ENCODE measurements at places on chromosomes 2 and 18.
A peak's percentile ranks its signal among the peaks of the same experiment; 100 is the strongest.

DNA sequence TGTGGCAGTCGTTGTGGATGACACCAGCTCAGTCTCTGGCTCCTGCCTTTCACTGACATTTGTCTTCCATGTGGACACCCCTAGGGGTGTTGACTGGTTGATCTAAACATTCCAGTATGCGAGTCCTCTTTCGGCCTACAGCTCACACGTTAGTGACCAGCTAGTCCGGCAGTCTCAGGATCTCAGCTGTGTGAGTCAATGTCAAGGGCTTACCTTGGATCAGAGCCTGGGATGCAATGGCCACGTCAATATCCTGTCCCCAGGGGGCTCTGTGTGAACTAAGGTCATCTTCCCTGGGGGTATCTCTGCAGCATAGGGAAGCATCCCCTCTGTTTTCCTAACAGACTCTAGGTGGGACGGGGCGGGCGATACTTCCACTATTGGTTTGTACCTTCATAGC lies 35.1 kb upstream of the YWHAQ start:
- DNase-seq = peak; percentile 61

- no peak for DNase-seq
Observed at GRCh38 chr2:159895258-159896065, 97.5 kb upstream of the CD302 start.

DNA sequence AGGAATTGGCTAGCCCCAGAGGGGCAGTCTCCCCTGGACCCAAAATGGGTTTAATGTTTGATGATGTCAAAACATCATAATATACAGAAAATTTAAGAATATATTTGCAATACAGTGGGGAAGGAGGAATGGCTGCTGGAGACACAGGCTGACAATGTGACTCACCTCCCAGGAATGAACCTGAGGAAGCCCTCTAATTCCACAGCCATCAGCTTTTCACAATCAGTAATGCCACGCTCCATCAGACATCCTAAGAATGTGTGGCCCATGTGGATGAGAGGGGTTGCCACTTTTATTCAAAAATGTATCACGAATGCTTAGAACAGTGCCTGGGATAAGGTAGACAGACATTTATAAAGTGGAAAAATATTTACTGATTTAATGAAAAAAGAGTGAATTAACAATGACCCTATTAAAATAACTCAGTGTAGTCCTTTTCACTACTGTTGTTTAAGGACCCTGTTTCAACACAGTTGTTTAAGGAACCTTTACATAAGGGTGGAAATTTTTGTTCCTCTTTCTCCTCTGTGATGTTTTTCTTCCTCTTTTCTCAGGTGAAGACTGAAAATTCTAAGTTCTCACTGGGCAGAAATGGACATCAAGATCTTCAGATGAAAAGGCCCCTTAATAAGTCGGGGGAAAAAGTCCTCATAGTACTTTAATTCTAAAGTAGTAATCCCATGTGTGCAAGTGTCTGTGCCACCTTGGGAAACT lies 17.5 kb upstream of the TMEM163 start:
- DNase-seq = peak; percentile 77

- DNase-seq = no peak
Observed at GRCh38 chr18:35526495-35527059, 28.8 kb upstream of the INO80C start.

- peak; percentile 36 for DNase-seq
Observed at GRCh38 chr2:40415391-40415790, 36.5 kb downstream of the SLC8A1 start.

GRCh38 chr2:10016802-10017258 lies 26.5 kb upstream of the KLF11 start:
- no peak for DNase-seq

DNA sequence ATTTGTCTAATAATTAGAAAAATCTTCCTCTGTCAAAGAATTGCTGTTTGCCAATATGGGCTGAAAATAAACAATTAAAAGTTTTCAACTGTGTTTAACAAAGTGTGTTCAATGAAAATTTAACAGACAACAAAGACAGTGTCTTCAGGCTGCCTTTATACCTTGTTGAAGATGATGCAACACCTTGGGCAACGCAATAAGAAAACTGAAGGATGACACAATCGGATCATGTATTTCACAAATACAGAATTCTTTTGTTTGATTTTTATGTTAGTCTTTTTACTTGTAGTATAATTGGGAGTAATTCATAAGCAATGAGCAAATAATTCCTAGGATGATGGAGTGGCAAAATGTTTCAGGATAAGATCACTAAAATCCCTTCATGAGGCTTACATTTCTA lies 27.8 kb downstream of the CHN1 start:
- DNase-seq = no peak

DNA sequence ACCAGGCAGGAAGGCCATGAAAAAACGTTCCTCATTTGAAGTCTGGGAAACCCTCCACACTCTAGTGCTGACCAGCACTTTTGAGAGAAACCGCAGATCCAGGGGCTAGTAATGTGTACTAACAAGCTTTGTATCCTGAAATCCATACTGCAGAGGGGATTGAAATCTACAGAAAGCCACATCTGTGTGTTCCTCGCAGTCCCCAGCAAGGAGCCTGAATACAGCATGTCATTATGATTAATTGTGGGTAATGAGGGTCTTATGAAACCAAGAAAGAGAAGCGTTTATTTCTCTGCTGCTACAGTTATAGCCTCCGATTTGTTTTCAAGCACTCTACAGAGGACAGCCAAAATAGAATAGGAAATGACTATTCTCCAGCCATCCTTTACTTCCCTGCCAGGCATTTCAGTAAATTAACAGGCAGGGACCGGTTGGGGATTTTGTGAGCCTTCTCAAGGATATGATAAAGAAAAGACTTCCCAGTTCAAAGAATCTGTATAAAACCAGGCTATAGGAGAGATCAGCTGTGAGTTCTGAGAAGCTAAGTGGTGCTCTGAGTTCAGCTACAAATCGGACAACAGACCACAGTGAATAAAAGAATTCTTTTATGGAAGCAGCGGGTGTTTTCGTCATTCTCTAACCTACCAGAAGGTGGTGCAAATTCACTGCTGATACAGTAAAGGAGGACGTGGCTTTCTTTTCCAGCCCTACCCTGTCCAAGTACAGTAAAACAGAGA lies 133.4 kb downstream of the INSIG2 start:
- DNase-seq = peak; percentile 91

GRCh38 chr2:73984922-73985307 lies 205 bp downstream of the TET3 start:
- peak; percentile 39 for DNase-seq

DNA sequence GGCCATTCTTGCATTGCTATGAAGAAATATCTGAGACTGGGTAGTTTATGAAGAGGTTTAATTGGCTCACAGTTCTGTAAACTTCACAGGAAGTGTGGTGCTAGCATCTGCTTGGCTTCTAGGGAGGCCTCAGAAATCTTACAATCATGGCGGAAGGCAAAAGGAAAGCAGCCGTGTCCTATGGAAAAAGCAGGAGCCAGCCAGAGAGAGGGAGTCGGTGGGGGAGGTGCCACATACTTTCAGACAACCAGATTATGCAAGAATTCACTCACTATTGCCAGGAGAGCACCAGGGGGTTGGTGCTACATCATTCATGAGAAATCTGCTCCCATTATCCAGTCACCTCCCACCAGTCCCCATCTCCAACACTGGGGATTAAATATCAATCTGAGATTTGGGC lies 64.1 kb downstream of the CPS1 start:
- no peak for DNase-seq

- DNase-seq = peak; percentile 35
Observed at GRCh38 chr2:190882856-190883582, 2.4 kb downstream of the GLS start.

DNA sequence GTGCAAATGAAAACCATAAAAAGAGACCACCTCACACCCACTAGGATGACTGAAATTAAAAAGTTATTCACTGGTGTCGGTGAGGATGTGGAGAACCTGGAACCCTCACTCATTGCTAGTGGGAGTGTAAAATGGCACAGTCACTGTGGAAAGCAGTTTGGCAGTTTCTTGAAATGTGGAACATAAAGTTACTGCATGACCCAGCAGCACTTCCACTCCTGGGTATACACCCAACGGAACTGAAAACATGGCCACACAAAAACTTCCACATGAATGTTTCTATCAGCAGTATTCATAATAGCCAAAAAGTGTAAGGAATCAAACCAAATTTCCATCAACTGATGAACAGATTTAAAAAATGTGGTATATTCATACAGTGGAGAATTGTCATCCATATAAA lies 65.1 kb upstream of the SLC66A3 start:
- DNase-seq = no peak

DNA sequence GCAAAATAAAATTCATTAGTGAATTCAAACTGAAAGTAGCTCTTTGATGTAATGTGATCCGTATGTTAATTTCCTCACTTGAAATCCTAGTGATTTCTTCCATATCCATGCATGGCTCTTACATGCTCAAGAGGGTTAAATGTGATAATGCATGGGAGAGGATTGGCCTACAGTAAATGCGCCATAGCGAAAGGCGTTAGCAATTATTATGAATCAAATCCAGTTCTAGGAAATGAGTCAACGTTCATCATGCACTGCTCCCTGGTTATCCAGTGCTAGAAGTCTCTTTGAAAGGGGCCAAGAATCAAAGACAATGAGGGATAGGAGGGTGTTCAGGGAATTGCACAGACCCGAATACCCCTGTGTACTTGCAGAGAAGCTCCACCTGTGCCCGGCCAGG lies 101.4 kb upstream of the RASGRP3 start:
- peak; percentile 75 for DNase-seq

GRCh38 chr2:150141226-150142001 lies 346.1 kb downstream of the RND3 start:
- peak; percentile 90 for DNase-seq

DNA sequence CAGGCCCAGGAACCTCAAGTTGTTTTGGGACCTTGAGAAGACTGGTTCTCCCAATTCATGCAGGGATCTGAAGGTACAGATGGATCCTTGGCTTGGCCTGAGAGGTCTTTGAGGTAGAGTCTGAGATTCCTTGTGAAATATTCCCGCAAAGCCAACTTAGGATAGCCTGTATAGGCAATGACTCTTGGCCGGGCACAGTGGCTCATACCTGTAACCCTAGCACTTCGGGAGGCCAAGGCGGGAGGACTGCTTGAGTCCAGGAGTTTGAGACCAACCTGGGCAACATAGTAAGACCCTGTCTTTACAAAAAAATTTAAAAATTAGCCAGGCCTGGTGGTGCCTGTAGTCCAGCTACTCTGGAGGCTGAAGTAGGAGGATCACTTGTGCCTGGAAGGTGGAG lies 40.4 kb downstream of the ANKMY1 start:
- DNase-seq = no peak

DNA sequence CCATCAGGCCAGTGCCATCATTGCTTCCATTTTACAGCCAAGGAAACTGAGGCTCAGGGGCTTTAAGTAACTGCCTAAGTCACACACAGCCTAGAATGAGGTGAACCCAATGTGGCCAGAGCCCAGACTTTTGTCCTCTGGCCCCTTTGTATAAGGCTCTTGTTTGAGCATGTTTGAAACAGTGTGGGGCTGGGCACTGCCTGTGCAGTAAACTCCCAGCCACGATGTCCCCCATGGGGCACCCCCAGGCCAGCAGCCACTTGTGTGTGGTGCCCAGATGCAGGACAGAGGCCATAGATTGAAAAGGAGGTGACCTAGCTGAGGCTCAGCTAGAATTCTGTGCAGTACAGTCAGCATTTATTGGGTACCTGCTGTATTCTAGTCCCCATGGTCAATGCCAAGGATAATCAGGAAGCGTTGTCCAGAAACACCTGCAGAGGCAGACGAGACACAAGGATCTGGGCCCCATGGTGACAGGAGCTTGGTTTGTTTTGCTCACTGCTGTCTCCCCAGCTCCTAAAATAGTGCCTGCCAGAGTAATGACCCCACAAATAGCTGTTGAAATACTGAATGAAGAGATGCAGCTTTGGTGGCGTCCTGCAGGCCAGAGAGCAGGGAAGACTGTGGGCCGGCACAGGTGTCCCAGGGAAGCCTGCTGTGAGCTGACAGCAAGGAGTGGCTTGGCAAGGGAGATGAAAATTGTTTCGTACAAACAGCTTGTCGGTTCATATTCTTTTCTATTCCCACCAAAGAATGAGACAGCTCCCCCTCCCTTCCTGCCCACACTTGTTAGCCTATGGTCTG lies 160.7 kb downstream of the LDLRAD4 start:
- no peak for DNase-seq

DNA sequence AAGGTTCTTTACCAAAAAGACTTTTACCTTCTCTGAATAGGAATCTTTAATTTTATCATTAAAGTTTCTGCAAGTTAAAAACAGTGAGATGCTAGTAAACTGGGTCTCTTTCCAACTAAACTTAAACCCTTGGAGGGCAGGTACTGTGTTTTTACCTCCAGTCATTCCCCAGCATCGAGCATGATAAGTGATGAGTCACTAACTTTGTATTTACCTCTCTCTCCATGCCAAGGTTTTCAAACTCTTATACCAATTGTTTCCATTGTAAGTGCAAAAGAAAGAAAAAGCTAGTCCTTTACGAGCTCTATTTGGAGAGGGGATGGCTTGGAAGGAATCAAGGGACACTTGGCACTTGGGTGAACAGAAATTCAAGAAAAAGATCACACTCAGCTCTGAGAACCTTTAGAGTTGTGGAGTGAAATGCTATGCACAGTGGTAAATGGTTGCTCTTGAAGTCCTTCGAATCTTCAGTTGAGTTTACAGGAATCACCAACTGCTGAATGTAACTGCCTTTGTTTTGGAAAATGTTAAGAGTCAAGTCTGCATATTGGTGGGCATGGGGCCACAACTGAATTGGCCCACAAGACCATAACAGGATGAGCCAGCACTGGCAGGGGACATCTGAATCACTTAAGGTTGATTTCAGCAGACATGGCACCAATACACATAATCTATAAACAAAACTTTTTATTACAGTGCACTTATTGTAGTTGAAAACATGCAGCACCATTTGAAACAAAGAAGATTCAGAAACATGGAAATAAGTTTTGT lies 8.3 kb upstream of the RBM43 start:
- DNase-seq = peak; percentile 65

GRCh38 chr2:1795261-1796231 lies 51.2 kb upstream of the PXDN start:
- no peak for DNase-seq

- no peak for DNase-seq
Observed at GRCh38 chr2:5374762-5375161, 317.4 kb upstream of the SOX11 start.

- DNase-seq = no peak
Observed at GRCh38 chr2:134234535-134234934, 19.3 kb upstream of the MGAT5 start.

GRCh38 chr2:224561234-224562005 lies 23.7 kb downstream of the CUL3 start:
- no peak for DNase-seq

GRCh38 chr18:55189972-55190371 lies 230.7 kb upstream of the CCDC68 start:
- DNase-seq = no peak

- DNase-seq = peak; percentile 19
Observed at GRCh38 chr2:118300832-118301231, 212.6 kb downstream of the INSIG2 start.

DNA sequence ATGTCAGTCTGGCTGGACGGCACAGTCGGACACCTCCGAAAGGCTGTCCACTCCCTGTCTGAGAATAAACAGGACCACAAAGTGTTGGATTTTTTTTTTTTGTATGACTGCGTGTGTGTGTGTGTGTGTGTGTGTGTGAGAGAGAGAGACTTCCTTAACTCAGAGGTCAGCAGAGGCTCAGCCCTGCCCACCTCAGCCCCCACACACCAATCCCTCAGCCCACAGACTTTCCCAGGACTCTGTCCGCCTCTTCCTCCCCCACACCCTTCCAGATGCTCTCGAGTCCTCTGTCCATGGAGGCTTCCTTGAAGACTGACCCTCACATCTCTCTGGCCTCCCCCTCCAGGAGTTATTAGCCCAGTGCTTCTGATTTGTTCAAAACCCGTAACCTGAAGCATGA lies 147.3 kb downstream of the BCL11A start:
- no peak for DNase-seq

GRCh38 chr18:59379772-59380522 lies 20.9 kb upstream of the LMAN1 start:
- DNase-seq = no peak
